Occipital lobe (tissue), 3 donors: ENCODE measurements at places on chromosomes 2 and 18.
A peak's percentile ranks its signal among the peaks of the same experiment; 100 is the strongest.

DNA sequence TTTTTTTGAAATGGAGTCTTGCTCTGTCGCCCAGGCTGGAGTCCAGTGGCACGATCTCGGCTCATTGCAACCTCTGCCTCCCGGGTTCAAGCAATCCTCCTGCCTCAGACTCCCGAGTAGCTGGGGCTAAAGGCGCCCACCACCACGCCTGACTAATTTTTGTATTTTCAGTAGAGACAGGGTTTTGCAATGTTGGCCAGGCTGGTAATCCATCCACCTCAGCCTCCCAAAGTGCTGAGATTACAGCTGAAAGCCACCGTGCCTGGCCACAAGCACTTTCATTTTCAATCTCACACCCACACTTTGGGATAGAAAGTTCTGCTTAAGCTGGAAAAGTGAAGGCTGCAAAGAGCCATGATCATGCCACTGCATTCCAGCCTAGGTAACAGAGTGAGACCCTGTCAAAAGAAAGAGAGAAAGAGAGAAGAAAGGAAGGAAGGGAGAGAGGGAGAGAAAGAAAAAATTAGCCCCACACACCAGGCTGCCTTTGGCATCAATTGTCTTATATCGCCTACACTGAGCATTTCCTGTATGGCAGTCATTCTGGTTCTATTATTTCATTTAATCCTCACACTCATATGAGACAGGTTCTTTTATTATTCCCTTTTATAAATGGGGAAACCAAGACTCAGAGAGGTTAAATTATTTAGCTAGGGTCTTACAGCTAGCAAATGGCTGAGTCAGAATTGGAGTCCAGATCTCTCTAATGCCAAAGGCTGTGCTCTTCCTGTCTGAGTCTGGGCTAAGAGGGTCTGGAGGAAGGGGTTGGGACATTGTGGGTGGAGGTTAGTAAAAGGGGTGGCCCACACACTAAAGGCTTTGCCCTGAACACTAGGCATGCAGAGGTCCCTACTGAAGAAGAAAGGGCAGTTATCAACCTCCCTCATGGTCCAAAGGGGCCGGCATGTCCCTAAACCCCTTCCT lies 37.9 kb upstream of the PKDCC start:
- no peak for DNase-seq

DNA sequence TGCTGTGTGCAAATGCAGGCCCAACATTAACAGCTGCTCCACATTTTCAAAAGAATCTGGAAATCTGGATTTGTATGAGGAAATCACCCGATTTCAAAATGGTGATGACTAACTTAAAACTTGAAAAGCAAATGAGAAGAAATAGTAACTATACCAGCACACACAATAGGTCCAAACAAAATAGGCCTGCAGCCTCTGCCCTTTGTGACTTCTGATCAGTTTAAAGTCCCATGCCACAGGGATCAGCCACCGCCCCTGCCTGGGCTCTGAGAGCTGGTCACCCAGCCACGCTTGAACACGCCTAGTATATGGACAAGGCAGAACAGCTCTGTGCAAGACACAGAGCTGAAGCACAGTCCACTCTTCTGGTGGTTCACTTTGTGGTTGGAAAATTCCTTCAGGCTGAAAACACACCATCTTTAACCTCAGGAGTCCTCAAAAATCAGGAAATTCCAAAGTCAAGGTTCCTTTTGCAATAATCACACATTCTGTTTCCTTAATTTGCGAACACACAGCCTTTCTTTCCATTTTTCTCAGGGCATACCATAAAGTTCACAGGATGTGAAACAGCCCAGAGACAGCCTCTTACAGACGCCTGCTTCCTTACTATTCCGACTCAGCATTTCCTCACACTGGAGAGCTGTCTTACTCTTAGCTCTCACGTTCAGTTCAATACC lies 150.1 kb upstream of the RIOK3 start:
- DNase-seq: no peak

- no peak for DNase-seq
Observed at GRCh38 chr2:170404846-170405245, 226.9 kb downstream of the MYO3B start.

- no peak for DNase-seq
Observed at GRCh38 chr2:9708683-9709538, 78.1 kb upstream of the YWHAQ start.

DNA sequence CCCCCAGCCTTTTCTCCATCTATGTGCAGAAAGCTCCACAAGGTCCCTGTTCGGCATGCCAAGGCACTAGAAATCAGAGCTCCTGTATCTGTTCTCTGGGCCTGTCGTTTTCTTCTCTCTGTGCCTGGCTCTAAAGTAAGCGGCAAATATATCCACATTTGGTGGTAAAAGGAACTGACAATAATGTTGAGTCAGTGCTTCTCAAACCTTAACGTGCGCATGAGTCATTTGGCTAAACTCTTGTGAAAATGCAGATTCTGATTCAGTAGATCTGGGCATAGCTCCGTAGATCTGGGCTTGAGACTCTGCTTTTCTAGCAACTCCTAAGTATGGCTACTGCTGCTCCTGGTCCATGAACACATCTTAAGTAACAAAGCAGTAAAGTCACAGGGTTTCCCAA lies 16.5 kb upstream of the ACSL3 start:
- DNase-seq: no peak

- DNase-seq: no peak
Observed at GRCh38 chr18:45151645-45152044, 463.6 kb upstream of the SLC14A2 start.

DNA sequence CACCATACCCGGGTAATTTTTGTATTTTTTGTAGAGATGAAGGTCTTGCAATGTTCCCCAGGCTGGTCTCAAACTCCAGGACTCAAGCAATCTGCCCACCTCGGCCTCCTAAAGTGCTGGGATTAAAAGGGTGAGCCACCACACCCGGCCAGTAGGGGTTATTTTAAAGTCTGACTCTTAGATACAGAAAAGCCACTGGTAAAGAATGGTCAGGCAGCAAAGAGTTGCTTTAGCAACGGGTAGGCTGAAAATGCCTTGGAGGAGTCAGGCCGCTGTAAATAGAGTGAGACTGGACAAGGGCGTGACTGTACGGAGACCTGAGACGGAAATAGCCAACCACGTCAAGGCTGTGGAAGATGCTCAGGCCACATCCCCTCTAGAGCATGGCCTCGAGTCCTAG lies 54.2 kb downstream of the ACKR3 start:
- no peak for DNase-seq

DNA sequence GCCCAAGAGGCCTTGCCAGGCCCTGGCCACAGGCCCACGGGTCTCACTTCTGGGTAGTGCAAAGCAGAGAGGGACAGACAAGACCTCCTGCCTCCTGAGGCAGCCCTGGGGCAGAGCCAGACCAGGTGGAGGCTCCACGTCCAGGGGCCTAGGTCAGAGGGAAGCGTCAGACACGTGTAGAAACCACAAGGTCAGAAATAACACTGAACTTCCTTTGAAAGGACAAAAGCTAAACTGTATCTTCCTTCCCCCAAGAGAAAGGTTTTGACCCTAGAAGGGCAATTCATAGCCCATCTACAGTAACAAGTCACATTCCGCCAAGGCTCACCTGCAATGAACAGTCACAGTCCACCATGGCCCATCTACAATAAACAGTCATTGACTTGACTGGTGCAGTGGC lies 17.9 kb downstream of the SDC1 start:
- no peak for DNase-seq

- no peak for DNase-seq
Observed at GRCh38 chr2:41400088-41400665, 647.6 kb upstream of the PKDCC start.

- no peak for DNase-seq
Observed at GRCh38 chr2:225771701-225772100, 372.2 kb downstream of the NYAP2 start.

- DNase-seq: no peak
Observed at GRCh38 chr18:39403121-39403520, 1837.5 kb upstream of the CELF4 start.

DNA sequence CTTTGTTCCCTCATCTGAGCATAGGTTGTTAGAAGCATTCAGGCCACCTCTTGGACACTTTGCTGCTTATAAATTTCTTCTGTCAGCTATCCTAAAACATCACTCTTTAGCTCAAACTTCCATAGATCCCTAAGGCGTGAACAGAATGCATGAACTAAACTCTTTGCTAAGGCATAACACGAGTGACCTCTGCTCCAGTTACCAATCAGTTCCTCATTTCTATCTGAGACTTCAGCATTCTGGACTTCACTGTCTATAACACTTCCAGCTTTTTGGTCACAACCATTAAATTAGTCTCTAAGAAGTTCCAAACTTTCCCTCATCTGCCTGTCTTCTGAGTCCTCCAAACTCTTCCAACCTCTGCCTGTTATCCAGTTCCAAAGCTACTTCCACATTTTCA lies 8.3 kb upstream of the VWA3B start:
- no peak for DNase-seq

GRCh38 chr2:64750001-64750816 lies 96.5 kb upstream of the SERTAD2 start:
- peak; percentile 13 for DNase-seq

GRCh38 chr2:168997118-168997521 lies 34.0 kb downstream of the ABCB11 start:
- no peak for DNase-seq

GRCh38 chr2:134716721-134717243 lies 2.0 kb downstream of the TMEM163 start:
- DNase-seq: no peak

DNA sequence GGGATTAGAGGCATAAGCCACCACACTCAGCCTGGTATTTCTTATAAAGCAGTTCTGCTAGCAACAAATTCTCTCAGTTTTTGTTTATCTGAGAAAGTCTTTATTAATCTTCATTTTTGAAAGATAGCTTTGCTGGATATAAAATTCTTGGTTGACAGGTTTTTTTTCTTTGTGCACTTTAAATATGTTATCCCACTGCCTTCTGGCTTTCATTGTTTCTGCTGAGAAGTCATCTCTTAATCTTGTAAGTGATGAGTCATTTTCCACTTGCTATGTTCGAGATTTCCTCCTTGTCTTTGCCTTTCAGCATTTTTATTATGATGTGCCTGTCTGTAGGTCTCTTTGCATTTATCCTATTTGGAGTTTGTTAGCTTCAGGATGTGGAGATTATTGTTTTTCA lies 5.9 kb upstream of the ELAC1 start:
- DNase-seq: no peak

DNA sequence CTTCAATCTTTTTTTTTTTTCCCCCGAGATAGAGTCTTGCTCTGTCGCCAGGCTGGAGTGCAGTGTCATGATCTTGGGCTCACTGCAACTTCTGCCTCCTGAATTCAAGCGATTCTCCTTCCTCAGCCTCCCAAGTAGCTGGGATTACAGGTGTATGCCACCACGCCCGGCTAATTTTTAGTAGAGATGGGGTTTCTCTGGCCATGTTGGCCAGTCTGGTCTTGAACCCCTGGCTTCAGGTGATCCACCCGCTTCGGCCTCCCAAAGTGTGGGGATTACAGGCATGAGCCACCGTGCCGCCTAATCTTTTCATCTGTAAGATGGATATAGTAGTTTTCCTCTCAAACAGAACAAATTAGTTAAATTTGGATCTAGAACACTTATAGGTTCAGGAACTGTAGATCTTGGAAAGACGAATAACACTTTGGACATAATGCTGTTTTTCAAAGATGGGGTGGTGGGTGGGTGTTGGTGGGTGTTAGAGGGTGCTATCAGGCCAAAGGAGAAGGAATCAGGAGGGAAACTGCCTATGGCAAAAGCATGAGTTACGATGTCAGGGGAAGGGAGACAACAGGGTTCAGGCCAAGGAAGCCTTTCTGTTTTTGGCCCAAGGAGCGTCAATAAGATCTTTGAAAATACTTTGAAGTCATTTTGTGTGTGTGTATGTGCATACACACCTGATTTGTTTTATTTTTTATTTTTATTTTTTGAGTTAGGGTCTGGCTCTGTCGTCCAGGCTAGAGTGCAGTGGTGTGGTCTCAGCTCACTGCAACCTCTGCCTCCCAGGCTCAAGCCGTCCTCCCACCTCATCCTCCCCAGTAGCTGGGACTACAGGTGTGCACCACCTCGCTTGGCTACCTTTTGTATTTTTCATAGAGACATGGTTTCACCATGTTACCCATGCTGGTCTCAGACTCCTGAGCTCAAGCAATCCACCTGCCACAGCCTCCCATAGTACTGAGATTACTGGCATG lies 6.8 kb downstream of the RPL37A start:
- no peak for DNase-seq

DNA sequence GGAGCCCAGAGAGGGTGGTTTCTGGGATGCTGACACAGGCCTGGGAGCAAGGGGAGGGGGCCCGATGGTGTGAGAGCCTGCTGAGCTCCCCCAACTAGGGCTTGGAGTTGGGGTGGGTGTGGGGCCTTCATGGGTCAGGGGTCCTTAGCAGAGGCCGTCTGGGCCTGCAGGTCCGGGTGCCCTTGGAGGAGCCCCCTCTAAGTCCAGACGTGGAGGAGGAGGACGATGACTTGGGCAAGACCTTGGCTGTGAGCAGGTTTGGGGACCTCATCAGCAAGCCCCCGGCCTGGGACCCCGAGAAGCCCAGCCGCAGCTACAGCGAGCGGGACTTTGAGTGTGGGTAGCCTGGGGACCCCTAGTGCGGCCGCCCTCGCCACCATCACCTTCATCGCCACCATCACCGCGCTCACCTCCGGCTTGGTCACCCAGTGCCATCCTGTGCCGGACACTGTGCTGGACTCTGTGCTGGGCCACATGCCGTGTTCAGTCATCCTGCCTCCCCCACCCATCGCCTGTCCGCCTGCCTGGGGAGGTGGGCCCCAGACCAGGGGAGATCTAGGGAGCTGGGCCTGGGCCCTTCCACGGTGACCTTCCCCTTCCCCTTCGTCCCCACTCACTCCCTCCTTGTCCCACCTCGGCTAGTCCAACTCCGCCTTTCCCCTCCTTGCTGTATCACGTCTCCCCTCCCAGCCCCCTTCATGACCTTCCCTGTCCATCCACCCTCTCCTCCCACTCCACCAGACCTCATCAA lies 980 bp downstream of the SLC4A3 start:
- DNase-seq: no peak

GRCh38 chr2:239394346-239394945 lies 6.4 kb downstream of the HDAC4 start:
- DNase-seq: no peak

DNA sequence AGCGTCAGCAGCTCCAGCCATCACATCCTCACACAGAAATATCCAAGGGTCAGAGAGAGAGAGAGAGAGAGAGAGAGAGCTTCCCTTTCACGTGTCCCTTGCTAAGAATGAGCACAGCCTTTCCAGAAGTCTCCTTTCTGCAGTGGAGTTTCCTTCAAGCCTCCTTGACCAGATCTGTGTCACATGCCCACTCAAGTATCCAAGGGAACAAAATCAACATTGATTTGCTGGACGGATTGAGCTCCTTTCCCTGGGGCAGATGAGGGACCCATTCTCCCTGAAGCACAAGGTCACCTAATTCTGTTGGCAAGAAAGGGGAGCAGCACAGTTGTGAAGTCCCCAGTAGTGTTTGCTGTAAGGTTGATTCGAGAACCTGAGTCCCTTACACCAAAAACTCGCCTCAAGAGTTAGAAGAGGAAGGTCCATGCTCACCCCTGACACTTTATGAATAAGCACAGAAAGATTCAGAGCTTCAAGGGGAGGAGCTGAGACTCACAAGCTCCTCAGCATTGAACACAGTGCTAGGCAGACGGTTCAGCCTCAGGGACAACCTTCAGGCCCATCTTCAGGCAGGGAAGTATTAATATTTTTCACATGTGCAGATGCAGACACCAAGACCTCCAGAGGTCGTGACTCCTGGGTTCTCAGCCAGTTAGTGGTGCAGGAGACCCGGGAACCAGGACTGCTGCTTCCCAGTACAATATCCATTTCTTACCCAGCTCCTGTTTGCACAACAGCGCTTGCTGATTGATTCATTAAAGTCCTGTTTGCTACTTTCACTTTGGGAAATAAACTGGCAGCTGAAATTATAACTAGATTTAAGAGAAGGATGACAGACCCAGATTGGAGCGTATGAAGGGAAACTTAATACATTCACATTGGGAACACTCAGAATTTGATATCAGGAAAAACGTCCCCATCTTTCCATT lies 38.2 kb upstream of the MARCO start:
- no peak for DNase-seq

GRCh38 chr2:82268446-82268845 lies 1963.9 kb upstream of the LRRTM1 start:
- no peak for DNase-seq
